ENCODE measurements at places on chromosomes 3 and 15.

DNA sequence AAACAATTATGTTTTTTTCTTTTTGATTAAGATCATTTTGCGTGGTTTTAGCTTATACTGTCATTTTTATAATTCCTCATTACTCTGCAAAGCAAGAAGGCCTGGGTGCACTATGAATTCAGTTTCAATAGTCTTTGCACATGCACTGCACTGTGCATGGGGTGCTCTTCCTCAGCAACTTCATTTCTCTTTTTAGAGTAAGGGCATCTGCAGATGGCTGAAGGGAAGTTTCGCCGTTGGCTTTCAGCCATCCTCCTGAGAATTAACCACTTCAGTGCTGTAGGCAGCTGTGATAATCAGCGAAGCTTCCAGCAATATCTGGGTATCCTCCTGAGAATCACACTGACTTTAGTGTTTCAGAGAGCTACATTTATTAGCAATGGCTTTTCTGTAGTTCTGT lies 284.8 kb downstream of the GBE1 start:
- no peak for DNase-seq

- DNase-seq: no peak
Measured at GRCh38 chr3:184227481-184227935, 1.9 kb upstream of the VWA5B2 start.

DNA sequence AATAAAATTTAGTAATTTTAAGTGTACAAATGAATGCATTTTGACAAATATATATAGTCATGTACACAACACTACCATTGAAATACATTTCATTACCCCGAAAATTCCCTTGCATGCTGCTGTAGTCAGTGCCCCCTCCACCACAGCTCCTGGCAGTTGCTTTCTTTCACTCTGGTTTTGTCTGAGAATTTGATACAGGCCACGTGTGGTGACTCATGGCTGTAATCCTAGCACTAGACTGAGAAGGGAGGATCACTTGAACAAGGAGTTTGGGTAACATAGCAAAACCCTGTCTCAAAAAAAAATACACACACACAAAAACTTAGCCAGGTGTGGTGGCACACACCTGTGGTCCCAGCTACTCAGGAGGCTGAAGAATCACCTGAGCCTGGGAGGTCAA lies 65.4 kb downstream of the TFRC start:
- DNase-seq: no peak

DNA sequence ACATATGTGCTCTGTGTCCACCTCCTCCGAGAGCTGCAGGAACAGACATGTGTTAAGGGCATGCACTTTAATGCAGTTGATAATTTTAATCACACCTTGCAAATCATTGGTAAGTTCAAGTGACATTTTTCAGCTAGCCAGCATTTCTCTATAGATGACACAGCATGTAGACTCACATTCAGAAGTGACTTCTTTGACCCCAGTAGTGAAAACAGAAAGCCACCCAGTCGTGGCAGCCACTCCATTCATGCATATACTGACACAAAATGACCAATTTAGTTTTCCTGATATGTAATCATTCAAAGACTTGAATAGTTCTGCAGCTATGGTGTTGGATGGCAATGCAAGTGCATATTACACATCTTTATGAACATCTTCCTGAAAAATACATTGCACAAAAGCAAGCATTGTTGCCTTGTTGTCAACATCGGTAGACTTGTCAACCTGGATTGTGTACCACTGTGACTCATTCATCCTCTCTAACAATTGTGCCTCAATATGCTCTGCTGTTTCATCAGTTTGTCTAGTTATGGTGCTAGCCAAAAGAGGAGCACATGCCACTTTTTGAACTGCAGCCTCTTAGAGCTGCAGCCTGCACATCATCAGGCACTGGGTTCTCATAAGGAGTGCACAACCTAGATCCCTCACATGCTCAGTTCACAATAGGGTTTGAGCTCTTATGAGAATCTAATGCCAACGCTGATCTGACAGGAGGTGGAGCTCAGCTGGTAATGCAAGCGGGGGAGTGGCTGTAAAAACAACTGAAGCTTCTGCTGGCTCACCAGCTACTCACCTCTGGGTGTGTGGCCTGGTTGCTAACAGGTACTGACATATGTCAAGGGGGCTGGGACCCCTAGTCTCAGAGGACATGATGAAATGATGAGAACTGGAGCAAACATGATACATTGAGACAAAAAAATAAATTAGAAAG lies 622.0 kb downstream of the PYDC2 start:
- no peak for DNase-seq

- DNase-seq: no peak
Measured at GRCh38 chr3:194707147-194707540, 21.5 kb downstream of the FAM43A start.

GRCh38 chr3:84974347-84974746 lies 15.6 kb downstream of the CADM2 start:
- no peak for DNase-seq

- DNase-seq: no peak
Measured at GRCh38 chr3:167106456-167106855, 273.6 kb downstream of the ZBBX start.

- no peak for DNase-seq
Measured at GRCh38 chr15:43370310-43370974, 401 bp downstream of the ZSCAN29 start.

DNA sequence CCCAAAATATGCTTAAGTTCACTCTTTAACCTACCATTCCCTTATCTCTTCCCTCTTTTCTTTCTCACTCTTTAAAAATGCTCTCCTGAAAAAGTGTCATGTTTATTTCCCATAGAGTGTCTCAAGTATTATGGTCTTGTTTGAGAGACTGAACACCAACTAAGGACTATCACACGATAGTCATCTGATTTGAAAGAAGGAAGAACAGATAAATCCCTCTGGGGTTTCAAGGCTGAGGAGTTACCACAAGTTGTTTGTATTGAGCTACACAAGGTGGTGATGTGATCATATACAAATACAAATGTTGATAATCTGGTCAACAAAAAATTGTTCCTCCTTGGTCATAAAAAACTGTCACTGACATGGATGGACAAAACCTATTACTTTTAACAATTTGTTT lies 13.8 kb downstream of the MEIS2 start:
- no peak for DNase-seq

DNA sequence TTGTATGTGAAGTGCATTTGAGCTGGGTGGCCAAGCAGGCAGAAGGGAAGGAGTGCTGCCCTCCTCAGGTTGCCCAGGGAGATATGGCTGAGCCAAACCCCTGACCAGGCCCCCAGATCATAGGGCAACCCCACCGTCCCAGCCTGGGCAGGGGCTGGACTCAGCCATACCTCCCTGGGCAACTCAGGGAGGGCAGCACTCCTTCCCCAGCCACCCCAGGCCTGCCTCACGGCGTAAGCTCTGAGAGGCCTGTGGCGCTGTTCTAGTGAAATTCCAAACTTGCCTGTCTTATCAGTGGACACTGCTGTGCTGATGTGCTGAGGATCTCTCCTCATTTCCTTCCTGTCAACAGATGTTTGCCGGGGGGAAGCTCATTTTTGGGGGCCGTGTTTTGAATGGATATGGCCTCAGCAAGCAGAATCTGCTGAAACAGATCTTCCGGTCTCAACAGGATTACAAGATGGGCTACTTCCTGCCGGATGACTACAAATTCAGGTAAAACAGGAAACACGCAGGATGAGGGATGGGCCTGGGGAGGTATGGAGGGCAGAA lies 57.6 kb upstream of the FGD5 start:
- no peak for DNase-seq

- no peak for DNase-seq
Measured at GRCh38 chr3:16186565-16186964, 12.1 kb downstream of the GALNT15 start.

GRCh38 chr3:111741181-111741580 lies 117.9 kb upstream of the PHLDB2 start:
- no peak for DNase-seq

DNA sequence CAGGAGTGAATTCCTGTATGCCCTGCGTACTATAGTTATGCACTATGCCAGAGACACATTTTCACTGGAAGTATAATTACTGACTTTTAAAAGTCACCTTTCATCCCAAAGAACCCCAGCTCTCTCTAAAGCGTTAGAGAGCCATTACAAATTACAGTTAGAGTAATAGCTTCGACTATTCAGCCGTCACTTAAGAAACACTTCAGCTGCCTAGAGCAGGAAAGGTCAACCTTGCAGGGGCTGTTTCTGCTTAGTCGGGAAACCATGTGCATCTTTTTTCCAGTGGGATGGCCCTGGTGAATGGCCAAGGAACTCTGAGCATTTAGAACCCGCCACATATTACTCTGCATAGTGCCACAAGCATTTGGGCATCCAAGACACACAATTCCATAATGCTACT lies 235.9 kb downstream of the ARRDC4 start:
- no peak for DNase-seq

DNA sequence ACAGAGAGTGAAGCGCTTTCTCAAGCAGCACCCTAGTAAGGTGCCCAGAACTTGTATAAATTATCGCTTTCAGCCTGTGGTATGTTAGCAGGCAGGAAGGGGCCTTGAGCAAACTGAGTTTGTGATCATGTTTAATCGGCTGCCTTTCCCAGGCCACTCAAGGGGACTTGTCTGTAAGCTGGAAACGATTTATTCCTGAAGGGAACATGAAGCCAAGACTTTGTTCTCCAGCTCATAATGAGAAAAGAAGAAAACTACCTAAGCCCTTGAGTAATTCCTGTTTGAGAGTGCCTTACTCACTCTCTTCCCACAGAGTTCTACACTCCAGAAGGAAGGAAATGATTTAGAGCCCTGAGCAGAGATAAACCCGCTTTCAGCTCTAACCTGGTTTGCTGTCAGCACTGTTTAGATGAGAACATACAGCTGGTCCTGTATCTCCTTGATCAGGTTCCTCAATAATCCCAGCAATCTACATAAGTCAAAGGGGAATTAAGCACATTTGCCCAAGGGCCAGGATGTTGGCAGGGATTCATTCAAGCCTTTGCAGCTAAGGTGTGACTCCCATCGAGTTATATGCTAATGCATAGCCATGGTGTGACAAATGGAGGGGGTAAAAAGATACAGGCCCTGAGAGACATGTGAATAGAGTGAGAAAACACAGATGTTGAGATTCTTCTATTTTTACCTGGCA lies 187.7 kb upstream of the SLC24A5 start:
- no peak for DNase-seq

DNA sequence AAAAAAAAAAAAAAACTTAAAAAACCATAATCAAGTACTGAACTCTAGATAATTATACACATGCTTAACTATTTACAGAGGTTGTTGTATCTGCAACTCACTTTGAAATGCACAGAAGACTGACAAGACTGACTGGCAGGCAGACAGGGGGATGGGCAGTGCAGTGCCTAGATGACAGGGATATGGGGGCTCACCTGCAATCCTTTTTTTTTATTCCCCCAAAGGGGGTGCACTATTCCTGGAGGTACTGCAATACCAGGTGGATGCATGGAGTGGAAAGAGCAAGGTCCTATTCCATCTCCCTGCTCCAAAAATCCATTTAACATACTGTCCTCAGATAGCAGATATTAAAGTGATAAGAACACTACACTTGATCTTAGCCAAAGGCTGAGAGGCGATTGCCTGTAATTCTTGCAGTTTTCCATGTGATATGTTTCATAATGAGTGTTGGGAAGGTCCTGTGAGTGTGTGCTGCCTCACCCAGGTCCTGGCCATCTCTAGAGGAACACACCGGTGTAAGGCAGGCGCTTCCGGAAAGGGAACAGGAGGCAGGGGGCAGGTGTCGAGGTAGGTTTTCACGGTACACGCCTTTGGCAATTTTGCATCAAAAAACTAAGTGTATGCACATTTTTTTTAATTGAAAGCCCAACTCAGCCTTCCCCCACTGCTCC lies 22.7 kb downstream of the SEC61A1 start:
- no peak for DNase-seq

DNA sequence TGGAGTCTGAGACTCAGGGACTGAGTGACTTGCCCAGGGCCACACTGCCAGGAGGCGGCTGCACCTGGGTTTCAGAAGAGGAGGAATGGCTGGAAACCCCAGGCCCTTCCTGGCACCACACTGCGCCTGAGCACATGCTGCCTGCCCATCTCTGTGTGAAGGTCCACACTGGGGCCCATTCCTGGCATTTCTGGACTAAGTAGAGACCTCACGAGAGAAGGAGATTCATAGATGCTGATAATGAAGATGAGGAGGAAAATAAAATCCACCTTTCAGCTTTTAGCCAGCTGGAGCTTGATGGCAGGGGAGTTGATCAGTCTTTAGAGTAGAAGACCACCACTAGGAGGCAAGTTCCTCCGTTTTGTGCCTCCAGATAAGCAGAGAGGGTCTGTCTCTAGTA lies 40.2 kb upstream of the TF start:
- no peak for DNase-seq

DNA sequence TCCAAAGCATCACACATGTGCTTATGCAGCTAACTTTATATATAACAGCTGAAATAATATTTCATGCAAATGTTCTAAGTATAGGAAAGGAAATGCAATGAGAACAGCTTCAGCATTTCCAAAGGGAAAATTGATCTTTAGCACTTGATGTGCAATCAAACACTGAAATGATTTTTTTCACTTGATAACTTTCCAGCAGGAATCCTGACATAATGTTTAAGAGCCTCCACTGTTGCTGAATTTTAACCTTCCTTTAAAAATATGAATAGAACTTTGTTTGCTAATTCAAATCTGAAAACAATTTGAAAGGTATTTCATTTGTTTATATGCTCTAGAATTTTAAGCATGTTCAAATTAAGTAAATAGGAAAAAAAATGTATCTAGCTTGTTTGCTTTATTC lies 96.9 kb upstream of the STRIT1 start:
- DNase-seq: no peak

DNA sequence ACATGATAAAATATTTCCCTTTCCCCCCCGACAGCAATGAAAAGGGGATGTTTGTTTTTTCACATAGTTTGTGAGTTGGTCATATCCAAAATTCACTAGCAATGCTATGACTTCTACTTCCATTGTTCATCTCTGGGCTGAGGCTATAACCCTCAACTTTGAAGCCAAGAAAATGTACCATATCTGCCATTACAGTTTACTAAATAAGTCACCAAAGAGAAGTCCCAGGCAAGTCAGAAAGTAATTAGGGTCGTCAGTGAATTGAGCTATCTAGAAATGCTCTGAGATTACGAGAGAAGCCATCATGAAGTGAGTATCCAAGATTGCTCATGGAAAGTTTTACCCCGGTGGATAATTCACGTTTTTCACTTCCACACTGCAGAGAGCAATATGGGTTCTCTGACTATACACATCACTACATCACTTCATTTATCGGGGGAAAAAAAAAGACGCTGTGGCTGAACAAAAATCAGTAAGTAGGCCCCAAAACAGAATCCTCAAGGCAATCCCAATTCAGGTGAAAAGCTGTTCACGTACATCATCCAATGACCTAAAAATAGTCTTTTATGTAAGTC lies 1.4 kb downstream of the PEAK1 start:
- DNase-seq: no peak

- no peak for DNase-seq
Measured at GRCh38 chr15:100891307-100892012, 11.8 kb downstream of the ALDH1A3 start.
